ENCODE measurements at places on chromosomes 1 and 21.

- no peak for DNase-seq
These were observed 191.8 kb downstream of the TOMM20 start for GRCh38 chr1:234936612-234937389.

DNA sequence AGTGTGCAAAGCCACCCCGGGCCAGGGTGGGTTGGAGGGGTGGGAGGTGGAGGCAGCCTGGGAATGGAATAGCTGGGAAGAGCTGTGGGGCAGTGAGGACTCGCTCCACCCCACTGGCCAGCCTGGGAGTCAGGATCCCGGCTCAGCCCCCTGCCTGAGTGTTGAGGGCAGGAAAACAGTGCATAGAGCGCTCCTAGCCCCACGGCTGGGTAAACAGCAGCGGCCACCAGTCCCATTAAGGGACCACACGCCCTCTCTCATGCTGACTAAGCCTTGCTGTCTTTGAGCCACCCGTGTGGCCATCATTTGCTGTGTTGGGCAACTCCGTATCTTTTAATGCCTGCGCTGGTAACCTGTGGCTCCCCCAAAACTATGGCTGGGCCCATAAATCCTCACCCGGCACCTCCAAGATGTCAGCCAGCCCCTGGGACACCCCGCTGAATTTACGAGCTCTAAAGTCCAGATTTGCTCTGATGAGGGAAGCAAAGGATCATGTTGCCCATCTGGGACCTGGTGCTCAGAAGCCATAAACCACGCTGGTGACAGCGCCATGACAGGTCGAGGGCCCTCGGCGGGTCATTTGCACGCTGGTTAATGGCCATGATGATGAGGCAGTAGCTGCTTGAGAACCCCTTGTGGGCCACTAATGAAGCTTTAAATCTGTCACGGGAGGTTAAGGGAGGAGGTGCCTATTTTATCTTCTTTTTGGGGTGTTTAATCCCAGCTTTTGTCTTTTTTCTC, 34.9 kb downstream of the SYF2 start:
- peak; percentile 26 for DNase-seq

DNA sequence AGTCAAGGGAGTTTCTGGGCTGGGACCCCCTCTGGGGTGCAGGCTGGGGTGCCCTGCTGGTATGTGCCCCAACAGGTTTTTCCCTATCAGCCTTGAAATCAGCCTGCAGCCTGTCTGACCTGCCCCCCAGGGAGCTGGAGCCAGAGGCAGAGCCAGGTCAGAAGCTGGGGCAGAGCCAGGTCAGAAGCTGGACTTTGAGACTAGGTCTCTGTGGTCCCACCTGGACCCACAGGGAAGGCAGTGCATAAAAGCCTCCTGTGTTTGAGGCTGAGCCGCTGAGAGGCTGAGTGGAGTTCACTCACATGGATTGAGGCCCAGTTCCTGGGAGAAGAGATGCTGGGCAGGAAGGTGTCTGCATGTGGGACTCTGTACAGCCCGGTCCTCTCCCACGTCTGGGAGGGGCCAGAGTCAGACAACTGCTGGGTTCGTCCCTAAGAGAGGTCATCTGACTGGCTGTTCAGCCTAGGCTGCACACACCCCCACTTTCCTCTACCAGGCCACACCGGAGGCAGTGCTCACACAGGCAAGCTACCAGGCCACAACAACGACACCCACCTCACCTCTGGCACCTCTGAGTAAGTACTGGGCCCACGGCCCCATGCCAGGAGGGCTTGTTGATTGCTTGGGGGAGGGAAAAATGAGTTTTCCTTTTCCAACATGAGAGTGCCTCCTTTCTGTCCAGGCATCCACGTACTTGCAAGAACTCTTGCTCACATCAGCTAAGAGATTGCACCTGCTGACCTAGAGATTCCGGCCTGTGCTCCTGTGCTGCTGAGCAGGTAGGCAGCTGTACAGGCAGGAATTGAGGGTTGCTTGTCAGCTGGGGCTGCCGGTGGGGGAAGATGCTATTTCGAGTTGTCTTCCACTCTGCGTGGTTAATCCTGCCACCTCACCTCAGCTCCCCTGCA, at the start of gene ANXA9:
TSS of gene ANXA9 (plus strand) at position 488 of the 908 bp plus-strand sequence. CDS start 814 bp downstream, outside the sequence.
- no peak for DNase-seq

DNA sequence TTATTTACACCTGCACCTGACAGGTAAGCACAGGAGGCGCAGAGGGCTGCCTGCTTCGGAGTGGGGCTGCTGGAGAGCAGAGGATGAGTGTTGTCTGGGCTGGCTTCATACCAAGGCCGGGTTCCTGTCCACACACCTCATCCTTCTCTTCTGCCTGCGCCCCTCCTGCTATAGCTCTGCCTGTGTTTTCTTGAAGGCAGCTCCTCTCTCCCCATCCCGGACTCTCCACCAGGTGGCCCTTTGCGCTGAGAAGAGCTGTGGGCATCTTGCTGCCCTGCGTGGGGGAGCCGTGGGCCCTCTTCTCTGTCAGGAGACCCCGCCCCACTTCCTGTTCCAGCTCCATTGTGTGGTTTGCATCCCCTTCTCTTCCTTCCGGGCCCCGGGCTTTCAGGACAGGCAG, 35.0 kb downstream of the ARHGEF10L start:
- DNase-seq: no peak

- DNase-seq: no peak
These were observed 25.8 kb upstream of the PPT1 start for GRCh38 chr1:40122855-40123254.

GRCh38 chr1:25111706-25112105, 120.6 kb downstream of the SYF2 start:
- DNase-seq: no peak

GRCh38 chr1:156655151-156655903, 13.4 kb downstream of the BCAN start:
- DNase-seq: no peak

DNA sequence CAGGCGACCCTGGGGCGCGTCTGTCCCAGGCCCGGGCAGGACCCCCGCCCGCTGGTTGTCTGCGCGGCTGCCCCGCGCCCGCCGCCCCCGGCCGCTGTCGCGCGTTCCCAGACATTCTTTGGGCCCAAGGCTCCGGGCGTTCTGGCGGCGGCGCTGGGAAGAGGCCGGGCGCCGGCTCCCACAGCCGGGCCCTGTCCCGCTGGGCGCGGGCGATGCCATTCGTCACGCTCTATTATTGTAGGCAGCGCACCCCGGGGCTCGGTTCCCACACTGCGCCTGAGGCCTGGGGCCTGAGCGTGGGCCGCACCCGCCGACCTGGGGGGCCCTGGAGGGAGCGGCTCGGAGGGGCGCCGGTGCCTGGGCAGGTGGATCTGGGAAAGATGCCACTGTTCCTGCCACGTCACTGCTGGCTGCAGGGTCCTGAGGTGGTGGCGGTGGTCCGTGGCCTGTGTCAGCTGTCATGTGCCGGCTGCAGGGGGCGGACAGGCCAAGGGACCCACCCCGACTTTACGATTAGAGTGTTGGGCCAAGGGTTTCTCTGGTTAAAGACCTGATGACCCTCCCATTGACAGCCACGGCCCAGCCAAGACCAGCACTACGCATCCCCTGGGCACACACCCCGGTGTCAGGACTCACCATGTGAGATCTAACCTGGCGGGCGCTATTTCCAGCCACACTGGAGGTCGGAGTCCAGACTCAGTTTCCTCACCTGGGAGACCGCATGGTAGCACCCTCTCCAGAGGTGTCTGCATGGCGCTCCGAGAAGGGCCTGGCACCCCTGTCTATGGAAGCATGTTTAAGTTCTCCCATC, 55.1 kb upstream of the ADARB1 start:
- DNase-seq: no peak

DNA sequence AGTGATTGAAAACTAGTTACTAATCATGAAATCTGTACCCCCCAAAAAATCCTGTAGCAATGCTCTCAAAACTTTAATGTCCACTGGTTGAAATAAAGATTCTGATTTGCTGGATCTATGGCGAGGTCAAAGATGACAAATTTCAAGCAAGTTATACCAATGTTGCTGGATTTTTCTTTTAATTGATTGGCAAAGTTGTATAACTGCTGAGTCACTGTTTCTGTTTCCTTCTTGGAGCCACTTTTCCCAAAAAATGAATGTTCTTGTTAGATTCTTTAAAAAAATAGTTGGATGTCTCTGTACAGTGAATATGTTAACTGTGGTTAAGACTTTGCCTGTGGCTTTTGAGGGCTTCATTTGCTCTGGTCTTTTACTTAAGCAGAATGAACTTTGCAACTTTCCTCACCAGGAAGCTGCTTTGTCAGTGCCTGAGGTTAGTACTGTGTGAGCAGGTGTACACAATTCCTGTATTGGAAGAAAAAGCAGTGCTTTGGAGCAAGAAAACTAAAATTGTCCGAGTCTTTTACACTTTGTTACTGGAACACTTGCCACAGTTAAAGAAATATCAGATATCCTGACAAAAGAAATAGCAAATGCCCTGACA, 1211.9 kb downstream of the MRPL39 start:
- DNase-seq: no peak

DNA sequence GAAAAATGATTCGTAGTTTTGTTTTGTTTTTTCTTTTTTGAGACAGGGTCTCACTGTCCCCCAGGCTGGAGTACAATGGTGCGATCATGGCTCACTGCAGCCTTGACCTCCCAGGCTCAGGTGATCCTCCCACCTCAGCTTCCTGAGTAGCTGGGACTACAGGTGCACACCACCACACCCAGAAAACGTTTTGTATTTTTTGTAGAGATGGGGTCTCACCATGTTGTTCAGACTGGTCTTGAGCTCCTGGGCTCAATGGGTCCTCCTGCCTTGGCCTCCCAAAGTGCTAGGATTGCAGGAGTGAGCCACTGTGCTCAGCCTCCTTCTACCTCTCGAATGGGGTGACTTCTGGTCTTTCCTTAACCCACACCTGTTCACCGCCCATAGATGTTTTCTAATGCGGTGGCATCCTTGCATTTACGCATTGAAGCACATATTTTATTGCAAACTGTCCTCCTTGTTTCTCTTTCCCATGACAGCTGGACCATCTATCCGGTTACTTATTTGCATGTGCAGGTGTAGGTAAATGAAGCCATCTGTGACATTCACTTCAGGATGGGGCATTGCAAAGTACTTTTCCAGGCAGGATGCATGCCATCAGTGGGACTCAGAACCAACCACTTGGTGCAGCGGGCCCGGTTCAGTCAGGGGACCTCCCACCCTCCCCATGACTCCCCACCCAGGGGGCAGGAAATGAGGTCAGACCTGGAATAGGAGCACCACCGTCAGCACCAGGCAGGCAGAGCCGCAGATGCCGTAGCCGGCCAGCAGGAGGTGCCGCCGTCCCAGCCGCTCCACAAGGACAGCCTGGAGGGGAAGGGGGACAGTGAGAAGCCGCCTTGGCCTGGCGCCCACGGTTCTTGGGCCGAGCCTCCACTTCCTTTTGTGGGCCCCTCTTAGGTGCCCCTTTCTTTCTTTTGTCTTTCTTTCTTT, 16.5 kb downstream of the SLC2A7 start:
- DNase-seq: no peak

- no peak for DNase-seq
These were observed 49.9 kb downstream of the SNX27 start for GRCh38 chr1:151661751-151662150.

- no peak for DNase-seq
These were observed 43.7 kb downstream of the BTBD8 start for GRCh38 chr1:92123868-92124267.

- peak; percentile 75 for DNase-seq
These were observed 1.2 kb upstream of the PTTG1IP start for GRCh38 chr21:44874497-44875315.

GRCh38 chr1:181014477-181015250, 8.0 kb downstream of the STX6 start:
- no peak for DNase-seq

- no peak for DNase-seq
These were observed 3.5 kb downstream of the GCLM start for GRCh38 chr1:93905734-93906133.

DNA sequence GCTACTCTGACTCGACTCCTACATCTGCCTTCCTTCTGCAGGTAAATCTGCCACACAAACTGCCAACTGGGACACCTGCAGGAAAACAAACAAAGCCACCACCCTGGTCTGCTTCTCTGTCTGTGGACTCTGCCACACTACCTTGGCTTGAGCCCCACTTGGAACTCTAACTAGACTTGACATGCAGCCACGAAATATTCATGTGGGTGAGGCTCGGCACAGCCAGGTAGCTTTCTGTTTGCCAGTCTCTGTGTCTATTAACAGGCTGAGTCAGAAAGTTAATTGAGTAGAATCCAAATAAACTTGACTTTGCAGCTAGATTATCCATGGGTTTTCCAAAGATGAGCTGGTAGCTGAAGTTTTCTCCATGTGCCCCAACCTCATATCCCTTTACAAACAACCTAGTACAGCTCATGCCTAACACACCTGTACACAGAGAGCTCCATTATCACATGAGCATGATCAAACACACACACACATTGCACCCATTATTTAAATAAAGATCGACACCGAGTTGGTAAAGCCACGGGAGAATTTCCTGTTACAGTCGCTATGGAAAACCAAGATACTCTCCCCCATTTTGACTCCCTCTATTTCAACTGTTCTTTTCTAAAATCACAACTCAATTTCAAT, 808 bp downstream of the C1orf116 start:
- DNase-seq: no peak

DNA sequence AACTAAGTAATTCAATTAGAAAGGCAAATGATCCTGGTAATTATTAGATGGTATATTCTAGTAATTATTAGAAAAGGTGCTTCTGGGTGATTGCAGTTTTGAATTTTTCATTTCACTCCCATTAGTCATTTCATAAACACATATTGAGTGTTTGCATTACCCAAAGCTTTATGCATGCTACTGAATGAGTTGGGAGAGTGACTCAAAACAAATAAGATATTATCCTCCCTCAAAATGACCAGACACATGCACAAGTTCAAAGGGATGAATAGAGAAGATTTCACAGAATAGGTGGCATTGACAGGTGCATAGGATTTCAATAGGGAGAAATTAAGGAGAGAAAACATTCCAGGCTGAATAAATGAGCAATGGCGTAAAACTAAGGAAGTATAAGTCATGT, 84.7 kb downstream of the PHTF1 start:
- no peak for DNase-seq

DNA sequence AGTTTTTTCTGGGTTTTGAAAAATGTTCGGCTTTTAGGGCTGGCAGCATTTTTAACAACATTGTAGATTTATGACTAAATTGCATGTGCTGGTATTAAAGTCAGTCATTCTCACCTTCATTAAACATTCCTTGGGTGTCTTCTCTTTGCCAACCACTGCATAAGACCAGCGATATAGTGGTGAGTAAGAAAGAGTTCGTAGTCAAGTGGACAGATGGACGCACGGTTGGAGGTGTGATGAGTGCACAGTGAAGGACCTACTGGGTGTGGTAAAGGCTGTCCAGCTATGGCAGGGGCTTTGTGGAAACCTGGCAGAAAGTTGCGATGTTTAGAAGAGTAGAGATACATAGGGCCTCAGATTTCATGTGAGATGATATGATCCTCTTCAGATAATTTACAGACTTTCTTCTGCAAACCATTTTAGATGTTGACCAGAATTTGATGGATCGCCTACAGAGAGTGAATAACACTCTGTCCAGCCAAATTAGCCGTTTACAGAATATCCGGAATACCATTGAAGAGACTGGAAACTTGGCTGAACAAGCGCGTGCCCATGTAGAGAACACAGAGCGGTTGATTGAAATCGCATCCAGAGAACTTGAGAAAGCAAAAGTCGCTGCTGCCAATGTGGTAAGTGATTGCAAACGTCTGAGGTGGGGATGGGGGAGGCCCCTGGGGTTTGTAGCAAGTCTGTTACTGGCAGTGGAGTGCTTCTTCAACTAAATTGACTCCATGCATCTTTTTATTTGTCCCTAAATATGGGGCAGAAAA, 56.0 kb upstream of the LAMC2 start:
- DNase-seq: no peak

- DNase-seq: no peak
These were observed 27.2 kb downstream of the SSBP3 start for GRCh38 chr1:54378874-54379554.
